ENCODE measurements at places on chromosomes 12 and 14. TPM values are rescaled to one million over a fixed set of nuclear protein-coding genes. Genes with fewer than 3 reads are reported as not detected.

FAM216A gene
- total RNA-seq: 16.4 TPM

CLEC12A gene
- total RNA-seq: not detected

FSCB gene
- not detected for total RNA-seq

KCNJ8 gene
- total RNA-seq: 4.6 TPM

MAP3K9 gene
- total RNA-seq: 2.9 TPM

IQSEC3 gene
- total RNA-seq: not detected

Measured in myometrial cell (primary cell).